ENCODE measurements at places on chromosomes 4 and X.

DNA sequence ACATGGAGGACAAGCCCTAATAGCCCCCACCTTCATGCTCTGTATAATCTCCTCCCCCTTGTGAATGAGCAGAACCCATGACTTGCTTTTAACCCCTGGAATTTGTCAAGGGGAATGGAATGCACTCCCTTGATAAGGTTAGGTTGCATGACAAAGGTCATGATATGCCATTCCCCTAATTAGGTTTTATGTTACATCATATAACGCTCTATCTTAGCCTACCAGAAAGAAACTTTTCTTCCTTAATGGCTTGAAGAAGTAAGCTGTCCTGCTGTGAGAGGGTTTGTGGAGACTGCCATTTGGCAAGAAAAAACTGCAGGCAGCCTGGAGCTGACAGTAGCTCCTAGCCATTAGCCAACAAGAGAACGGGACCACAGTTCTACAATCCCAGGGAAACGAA, 399.8 kb upstream of the MAD2L1 start:
- ATAC-seq = no peak

- ATAC-seq = no peak
Observed at GRCh38 chr4:98447648-98448047, 186.5 kb downstream of the RAP1GDS1 start.

GRCh38 chr4:69214716-69215115, at the start of gene UGT2B11:
UGT2B11 (minus strand) TSS chr4:69214748; CDS start chr4:69214722, 26 bp downstream.
- ATAC-seq = no peak

DNA sequence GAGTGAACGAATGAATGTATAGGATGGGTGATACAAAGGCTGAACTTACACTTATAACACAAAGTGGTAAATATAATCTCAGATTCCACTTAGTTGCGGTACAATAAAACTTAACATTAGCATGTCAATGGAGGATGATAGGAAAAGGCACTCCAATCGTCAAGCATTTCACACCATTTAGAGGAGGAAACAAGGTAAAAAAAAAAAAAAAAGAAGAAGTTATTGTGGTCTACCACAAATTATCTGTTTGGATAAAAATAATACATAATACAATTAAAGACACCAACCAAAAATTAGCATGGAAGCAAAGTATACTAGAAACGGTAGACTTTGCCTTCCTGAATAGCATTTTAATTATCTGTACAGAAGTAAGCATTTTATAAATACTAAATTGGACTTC, 205.5 kb downstream of the PPP3CA start:
- ATAC-seq = no peak

DNA sequence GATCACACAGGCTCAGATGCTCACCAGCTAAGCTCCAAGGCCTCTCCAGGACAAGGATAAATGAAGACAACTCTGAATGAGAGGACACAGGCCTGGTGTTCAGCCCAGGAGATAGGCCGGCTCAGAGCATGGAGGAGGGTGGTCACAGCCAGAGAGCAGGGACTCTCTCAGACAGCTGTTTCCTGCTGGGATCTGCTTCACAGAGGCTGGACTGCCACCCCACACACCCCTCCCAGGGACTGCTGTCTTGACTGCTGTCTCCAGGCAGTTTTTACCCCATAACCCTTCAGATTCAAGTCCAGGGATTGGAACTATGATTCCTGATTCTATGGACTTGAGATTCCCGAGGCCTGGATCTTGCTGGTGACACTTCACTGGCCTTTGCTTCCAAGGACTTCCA, 89.0 kb downstream of the SMIM20 start:
- ATAC-seq = no peak

- ATAC-seq = no peak
Observed at GRCh38 chrX:70916754-70917153, 8.2 kb upstream of the TEX11 start.

DNA sequence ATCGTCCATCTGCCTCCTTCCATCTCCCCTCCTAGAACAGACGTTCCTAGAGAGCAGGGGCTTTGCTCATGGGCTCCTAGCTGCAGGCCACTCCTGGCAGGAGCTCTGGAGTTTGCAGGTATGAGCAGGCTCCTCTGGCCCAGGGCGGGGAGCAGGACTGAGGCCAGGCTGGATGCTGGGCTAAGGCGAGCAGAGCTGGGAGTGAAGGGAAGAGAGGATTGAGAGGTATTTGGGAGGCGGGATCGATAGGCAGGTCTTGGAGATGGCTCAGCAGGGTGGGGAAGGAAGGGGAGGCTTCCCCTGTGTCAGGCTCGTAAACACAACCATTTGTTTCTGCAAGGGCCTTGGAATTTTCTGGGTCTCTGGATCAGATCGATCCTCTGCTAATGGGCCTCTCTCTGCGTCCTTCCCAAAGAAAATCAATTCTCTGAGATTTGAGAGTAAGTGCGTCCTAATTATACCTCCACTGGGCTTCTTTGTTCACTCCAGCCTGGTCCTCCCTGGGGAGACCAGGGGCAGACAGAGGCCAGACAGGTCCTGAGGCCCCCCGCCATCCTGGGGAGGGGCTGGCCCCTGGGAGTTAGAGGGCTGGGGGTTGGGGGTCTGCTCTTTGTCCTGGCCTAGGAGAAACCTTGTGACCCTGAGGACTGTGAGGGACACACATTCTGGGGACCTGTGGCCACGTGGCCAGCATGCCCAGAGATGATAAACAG, 94.8 kb upstream of the PSAPL1 start:
- no peak for ATAC-seq

- no peak for ATAC-seq
Observed at GRCh38 chrX:19782419-19782818, 105.0 kb downstream of the SH3KBP1 start.

- no peak for ATAC-seq
Observed at GRCh38 chr4:110270492-110271197, 72.2 kb upstream of the ELOVL6 start.

- no peak for ATAC-seq
Observed at GRCh38 chr4:42172128-42172790, 19.8 kb upstream of the BEND4 start.

DNA sequence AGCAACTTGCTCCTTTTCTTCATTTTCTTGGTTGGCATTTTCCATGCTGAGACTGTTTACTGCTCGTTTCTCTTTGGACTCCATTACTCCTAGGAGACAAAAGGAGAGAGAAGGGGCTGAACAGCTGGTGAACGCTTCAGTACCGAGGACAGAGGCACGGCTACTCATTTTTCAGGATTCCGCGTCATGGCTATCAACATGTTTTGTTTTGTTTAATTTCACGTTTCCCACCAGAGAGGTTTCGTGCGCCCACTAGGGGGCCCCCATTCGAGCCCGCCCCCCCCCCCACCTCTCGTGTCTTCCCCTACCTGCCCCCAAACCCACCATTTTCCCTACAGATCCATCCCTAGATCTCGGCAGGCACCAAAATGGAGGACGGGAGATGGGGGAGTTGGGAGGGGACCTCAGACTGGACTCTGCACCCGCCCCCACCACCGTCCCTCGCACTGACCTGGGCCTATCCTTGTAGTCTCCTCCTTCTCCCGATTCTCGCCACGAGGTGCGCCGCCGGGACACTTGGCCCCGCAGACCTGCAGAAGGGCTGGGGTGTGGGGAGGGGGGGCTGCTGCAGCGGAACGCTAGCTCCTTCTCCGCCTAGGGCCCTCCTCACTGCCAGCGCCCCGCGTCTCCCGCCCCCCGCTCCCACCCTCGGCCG, 653 bp downstream of the BEX1 start:
- ATAC-seq = no peak

DNA sequence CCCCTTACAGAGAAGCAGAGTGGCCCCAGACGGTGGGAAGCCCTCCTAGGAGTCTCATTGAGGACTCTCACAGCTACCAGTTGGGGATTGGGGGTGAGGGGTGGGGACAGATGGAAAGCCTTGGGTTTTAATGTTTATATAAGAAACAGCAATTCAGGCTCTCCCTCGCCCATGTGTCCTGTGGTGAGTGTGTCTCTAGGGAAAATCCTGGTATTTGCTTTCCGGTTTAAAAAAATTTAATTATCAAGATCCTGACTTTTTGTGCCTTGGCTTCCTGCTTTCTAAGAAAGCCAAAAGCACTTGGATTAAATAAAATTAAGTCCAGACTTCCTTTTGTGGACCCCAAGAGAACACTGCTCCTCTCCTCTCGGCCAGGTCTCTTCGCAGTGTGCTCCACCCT, 93.8 kb downstream of the SOWAHB start:
- ATAC-seq = no peak

DNA sequence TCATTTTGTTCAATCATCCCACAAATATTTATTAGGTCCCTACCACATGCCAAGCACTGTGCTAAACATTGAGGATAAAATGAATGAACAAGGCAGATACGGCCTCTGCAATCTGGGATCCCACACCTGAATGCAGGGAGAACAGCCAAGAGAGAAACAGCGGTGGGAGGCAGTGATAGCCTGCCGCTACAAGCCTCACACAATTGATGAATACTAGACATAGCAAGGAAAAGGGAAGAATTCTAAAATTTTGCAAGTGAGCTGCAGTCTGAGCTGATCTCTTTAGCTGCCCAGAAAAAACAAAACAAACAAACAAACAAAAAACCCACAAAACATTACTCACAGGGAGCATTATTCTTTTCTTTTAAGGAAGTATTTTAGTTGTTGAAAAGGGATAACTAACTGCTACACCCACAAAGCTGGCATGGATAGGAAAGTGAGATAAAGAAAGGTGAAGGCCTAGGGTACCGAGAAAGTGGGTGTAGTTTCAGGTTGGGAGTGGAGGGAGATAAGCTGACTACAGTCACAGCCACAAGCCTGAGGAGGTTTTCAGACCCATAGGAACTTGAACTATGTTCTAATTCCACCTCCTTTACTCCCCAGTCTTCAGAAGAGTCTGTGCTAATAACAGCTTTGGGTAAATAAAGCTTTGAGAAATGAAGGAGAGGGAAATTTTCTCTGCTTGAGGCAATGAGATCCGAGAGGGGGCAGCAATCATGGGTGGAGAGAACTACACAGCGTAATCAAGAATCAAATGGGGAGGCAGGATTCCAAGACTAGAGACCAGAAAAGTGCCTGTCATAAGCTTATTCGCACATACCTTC, 85.4 kb downstream of the SH3RF1 start:
- no peak for ATAC-seq

GRCh38 chr4:53150631-53151488, 215.0 kb downstream of the SCFD2 start:
- no peak for ATAC-seq

DNA sequence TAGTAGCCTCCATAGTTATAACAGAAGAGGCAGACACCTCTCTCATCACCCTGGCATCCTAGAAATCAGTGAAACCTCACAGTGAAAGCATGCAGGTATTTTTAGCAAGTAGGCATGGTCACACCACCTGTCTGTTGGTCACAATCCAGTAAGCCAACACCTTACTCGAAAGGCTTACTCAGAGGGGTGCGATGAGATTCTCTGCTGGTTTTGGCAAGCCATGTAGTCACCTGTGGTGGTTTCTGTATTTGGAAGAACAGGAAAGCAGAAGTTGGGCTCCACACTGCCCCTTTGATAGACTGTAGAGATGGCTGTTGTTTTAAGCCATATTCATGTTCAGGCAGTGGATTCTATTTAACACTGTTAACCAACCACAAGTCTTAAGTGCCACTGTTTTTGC, 134.7 kb downstream of the DCLK2 start:
- ATAC-seq = no peak

DNA sequence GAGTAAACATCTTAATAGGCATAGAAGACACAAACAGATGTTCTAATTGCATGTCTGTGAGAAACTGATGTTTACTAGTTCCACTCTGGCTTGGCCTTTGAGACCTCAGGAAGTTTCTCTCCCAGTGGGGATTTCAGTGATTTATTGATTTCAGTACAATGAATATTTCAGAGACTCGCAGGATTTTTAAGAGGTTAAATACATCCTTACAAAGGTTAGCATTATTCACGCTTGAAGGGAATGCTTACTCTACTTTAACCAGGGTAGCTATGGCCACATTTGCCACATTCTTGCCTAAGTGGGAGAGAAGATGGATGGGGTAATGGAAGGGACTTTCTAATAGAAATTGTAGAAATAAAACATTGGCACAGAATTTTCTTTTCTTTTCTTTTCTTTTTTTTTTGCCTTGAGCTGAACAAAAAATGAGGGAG, 480.1 kb downstream of the SPRY1 start:
- no peak for ATAC-seq

GRCh38 chrX:49896951-49897350, 17.7 kb downstream of the USP27X start:
- no peak for ATAC-seq

GRCh38 chr4:579543-580175, 3.6 kb upstream of the TMEM271 start:
- ATAC-seq = no peak

DNA sequence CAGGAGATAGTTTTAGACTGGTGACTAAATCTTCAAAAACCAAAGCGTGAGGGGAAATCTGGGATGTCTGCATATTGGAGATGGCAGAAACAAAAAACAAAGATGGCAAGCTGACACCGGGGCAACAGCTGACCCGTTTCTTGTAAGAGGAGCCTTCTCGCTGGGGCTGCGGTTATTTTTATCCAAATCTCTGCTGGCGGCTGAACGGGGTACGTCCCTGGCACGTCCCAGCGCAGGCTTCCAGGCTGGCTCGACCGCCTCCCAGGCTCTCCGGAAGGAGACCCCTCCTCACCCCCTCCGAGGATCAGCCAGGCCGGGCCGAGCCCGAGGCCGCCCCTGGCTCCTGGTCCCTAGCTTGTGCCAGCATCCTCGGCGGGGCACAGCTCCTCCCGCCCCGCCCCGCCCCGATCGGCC, 403 bp downstream of the SGCB start:
- peak; percentile 41 for ATAC-seq

DNA sequence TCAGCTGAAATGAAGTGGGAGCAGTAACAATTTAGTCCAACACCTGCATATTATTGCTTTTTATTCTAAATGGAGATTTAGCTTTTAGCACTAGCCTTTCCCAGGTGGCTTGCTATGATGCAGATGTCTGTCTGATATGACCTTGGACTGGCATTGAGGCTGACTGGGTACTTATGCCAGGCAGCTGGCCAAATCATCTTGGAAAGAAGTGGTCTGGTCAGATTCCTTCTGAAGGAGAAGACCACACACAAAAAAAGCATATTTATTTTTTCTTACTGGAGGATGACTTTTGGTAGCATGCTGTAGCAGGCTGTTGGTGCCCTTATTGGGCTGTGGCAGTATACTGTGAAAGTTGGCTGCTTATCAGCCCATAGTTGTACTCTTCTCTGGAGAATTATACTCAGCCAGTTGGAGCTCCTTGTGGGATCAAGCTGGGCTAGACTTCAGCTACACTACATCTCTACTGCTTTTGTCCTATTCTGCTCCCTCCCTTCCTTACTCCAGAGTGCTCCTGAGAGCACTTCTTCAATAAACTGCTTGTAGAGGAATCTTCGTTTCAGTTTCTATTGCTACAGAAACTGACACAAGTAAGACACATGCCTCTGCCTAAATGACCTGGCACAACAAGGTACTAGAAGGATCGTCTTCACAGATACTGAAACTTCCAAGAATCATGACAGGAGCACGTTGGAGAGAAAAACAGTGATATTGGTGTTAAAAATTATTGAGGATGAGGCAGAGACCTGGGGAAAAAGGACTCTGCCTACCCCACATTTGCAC, 196.8 kb upstream of the RPS6KA3 start:
- no peak for ATAC-seq

DNA sequence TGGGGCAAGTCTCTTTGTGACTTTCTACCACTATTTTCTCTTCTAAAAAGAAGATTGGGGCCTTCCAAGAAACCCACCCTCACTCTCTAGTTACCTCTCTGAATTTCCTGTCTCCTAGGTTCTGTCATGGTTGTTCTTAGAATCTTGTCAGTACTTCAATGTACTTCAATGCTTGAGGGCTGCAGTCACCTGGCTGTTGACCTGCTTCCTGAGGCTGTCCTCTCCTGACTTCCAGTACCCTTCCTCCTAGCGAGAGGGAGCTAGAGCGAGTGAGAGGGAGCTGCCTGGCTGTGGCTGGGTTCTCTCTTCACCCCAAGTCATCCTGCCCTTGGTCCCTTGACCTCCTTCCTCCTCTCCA, 17.7 kb downstream of the CD99L2 start:
- ATAC-seq = peak; percentile 28

All from activated CD4-positive, CD25-positive, alpha-beta regulatory T cell treated with anti-CD3 and anti-CD28 coated beads, Interleukin-2, amount 50 U/mL, for 24 hours (primary cell).